ENCODE measurements at places on chromosomes 3 and 15. TPM values are rescaled to one million over a fixed set of nuclear protein-coding genes. Genes with fewer than 3 reads are reported as not detected.

Gene COL6A5
- not detected for total RNA-seq

GRCh38 chr15:79003301-79003700 lies 58.5 kb upstream of the CTSH start:
- H3K27ac ChIP-seq = no peak overlapping the region
- H3K4me1 ChIP-seq = peaks cover 11% of the 10 kb centered on the region
- no peak overlapping the region for H3K4me3 ChIP-seq
- peaks cover 19% of the 10 kb centered on the region for H3K27me3 ChIP-seq

Gene MRPS25
- 36.4 TPM for total RNA-seq

DNA sequence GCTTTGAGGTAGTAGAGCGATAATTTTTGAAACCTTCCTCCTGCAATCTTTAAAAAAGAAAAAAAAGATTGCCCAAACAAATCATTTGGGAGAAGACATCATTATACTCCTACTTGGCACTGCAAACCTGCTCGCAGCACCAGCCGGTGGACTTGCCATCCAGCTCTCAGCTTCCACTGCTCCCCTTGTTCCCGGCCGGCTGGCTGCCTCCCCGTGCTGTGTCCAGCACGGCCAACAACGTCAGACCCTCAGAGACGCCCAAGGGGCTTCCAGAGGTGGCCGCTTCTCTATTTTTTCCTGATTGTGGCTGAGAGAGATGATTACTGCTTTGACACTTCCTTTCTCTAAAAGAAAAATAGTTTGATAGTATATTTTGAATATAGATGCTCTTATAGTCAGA lies 3.0 kb upstream of the BFSP2 start:
- no peak overlapping the region for H3K4me3 ChIP-seq
- no peak overlapping the region for H3K27ac ChIP-seq
- H3K4me1 ChIP-seq = peaks cover 20% of the 10 kb centered on the region

GRCh38 chr3:155853214-155854140 lies 750 bp downstream of the SLC33A1 start:
- H3K36me3 ChIP-seq = no peaks in the 10 kb centered on the region
- H3K27me3 ChIP-seq = peaks cover 11% of the 10 kb centered on the region
- H3K27ac ChIP-seq = peak overlapping the region; percentile 94
- H3K4me3 ChIP-seq = peak overlapping the region; percentile 99

- H3K27me3 ChIP-seq = no peaks in the 10 kb centered on the region
- no peak overlapping the region for H3K4me3 ChIP-seq
- no peaks in the 10 kb centered on the region for H3K36me3 ChIP-seq
- peaks cover 2% of the 10 kb centered on the region for H3K4me1 ChIP-seq
- no peak overlapping the region for H3K27ac ChIP-seq
- DNase-seq = no peak
These were observed 13.6 kb upstream of the GATM start for GRCh38 chr15:45391746-45392583.
